ENCODE measurements at places on chromosomes 1 and 21.

DNA sequence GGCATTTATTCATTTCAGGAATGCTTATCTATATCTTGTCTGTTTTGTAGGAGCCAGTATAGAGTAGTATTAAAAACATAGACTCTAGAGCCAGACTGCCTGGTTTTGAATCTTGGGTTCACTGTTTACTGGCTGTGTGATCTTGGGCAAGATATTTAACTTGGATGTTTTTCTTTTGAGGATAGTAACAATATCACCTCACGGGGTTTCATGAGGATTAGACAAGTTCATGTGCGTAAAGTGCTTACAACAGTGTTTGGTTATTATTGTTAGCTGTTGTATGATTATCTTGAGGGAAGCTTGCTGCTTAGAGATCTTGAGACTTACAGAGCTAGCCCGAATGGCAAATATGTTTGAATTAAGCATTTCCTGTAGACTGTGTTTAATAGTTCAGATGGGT, 40.2 kb downstream of the WNT4 start:
- no peak for DNase-seq

DNA sequence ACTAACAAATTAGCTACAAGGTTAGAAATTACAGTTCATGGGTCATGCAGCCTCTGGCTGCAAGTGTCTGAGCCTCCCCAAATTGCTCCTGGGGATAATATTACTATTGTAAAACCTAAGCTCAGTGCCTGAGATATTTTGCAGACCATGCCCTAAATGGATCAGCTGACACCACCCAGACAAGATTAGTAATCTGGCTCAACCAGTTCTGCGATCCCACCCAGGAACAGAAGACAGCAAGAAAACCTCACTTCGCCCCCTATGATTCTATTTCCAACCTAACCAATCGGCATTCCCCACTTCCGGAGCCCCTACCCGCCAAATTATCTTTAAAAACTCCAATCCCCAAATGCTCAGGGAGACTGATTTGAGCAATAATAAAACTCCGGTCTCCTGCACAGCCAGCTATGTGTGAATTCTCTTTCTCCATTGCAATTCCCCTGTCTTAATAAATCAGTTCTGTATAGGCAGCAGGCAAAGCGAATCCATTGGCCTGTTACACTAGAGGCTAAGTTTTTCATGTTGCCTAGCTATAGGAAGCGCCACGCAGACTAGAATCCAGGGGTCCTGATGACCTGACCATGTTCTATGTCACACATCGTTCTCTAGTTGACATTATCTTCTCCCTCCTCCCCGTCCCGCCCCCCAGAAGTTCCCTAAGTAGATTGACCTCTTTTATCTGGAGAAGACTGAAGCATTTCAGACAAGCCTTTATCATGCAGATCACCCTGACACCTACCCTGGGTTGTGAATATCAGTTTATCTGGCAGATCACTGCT, 22.4 kb upstream of the ZFYVE9 start:
- no peak for DNase-seq

- DNase-seq: no peak
Measured at GRCh38 chr1:18072066-18072465, 35.5 kb upstream of the IGSF21 start.

DNA sequence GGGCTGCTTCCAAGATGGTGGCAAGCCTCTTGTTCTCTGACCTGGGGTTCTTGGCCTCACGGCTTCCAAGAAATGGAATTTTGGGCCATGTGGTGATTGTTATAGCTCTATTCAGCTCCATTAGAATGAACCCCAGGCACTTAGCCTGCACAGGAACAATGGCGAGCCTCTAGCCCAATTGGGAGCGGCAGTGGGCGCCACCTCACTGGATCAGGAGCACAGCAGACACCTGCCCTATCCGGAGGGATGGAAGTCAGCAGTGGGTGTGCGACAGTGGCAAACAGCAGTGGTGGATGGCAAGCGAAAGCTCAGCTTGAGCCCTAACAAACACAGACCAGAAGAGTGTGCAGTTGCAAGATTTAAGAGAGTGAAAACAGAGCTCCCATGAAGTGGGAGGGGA, 230.9 kb downstream of the GPR52 start:
- DNase-seq: no peak

- DNase-seq: no peak
Measured at GRCh38 chr1:155064111-155064831, 731 bp downstream of the EFNA4 start.

GRCh38 chr1:66562561-66562960, 28.6 kb downstream of the SGIP1 start:
- no peak for DNase-seq

GRCh38 chr1:207882692-207883091, 28.2 kb downstream of the CD34 start:
- no peak for DNase-seq

DNA sequence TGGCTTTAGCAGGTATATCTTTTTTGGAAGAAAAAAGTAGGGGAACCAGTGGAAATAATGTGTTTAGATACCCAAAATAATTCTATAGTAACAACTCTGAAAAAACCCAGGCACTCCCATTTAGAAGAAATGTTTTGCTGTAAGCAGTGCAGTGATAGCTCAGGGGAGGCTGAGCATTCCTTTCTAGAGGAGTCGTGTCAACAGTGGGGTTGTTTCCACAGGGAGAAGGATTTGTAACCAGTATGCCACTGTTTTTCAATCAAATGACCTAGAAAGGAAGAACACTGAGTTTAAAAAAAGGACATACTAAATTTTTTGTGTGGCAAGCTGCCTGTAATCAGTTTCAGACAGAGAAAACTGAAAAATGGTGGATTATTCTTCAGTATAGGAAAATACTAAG, 2.4 kb downstream of the PGD start:
- no peak for DNase-seq

- no peak for DNase-seq
Measured at GRCh38 chr1:17437580-17438317, 1.7 kb downstream of the RCC2 start.

DNA sequence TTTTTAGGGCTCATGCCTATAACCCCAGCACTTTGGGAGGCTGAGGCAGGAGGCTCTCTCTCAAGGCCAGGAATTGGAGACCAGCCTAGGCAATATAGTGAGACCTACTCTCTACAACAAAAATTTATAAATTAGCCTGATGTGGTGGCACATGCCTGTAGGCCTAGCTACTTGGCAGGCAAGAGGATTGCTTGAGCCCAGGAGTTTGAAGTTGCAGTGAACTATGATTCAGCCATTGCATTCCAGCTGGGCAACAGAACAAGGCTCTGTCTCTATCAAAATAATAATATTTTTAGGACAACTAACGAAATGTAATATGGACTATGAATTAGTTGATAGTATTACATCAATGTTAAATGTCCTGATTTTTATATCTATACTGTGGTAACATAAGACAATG, 68.8 kb upstream of the ARID1A start:
- DNase-seq: no peak

GRCh38 chr21:38898422-38899096, 92.8 kb downstream of the ETS2 start:
- DNase-seq: no peak

- DNase-seq: no peak
Measured at GRCh38 chr1:109104364-109105151, 9.4 kb upstream of the ELAPOR1 start.

- no peak for DNase-seq
Measured at GRCh38 chr1:234827656-234828055, 217.7 kb upstream of the IRF2BP2 start.

DNA sequence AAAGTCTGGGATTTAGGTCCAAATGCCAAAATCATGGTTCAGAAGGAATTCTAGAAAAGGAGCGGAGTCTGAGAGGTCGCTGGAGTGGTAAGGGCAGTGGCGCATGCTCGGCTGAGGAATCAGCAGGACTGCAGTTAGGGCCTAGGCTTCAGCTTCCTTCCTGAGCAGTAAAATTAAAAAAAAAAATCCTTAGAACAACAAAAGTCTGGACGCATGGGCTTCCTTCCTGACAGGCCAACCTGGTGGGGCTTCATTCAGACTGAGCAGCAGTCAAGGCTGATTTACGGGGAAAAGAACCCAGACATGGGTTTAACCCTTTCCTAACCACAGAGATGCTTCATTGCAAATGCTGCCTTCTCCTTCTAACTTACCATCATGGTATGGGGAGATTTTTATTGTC, 17.1 kb downstream of the RNF220 start:
- no peak for DNase-seq

DNA sequence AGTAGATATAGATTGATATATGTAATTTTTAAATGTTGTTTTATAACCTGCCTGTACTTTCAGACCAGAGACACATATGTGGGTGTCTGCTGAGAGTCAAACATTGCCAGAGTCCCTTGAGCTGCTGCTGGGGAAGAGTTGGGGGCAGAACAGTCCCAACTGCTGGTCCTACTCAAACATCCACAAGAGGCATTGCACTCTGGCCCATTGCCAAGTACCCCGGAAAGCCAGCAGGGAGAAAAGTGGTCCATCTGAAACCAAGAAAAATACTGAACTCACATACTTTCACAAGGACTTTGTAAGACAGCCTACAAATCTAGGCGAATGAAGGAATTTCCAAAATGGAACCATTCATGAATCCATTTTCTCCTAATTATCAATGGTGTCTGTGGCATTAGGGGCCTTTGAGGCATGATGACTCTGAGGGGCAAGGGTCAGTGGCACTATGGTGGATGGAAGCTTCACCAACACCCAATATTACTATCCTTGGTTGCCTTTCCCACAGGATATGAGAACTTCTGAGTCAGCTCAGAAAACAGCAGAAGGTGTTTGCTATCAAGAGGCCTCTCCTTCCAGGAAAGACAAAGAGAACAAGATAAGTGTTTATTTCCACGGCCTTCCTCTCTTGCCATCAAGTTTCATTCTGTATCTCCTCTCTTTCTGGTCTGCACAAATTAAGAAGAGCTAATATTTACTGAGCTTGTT, 7.3 kb upstream of the TBX15 start:
- DNase-seq: no peak

GRCh38 chr1:229561141-229561540, 2.6 kb upstream of the ABCB10 start:
- DNase-seq: no peak

DNA sequence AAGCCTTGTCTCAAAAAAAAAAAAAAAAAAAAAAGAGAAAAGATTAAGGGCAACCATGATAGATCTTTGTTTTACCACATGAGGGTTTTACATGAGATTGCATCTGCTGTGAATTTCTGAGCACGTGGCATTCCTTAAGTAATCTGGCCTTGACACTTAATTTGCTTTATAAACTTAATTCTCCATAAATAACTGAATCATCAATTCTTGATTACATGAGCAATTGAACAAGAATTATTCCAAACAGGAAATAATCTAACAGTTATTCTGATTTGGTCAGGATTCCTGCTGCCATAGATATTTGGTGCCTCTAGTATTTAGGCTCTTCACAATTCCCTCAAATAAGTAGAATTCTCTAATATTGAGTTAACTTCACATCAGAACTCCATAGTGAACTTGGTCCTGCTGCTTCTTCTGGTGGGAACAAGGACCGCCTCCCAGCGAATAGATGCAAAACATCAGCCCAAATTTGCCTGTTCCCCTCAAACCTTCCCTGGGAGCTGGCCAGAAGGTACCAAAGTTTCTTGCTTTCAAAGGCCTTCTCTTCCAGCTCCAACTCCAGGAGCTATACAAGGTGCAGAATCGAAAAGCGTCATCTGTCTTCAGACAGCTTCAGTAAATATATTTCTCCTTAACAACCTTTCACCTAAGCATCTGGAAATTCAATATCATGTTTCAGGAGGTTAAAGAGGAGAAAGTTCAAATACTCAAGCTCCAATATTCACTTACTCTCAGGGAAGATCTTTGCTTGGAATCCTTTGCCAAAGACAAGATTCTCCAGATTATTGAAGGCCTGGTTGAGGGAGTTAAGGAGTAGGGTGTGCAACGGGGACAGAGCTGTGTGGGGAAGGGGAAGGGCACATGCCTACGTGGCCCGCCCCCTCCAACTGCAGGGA, 1.0 kb downstream of the KRTCAP2 start:
- no peak for DNase-seq

- no peak for DNase-seq
Measured at GRCh38 chr1:241310451-241310850, 46.6 kb downstream of the RGS7 start.

GRCh38 chr1:214075999-214076707, 88.4 kb downstream of the PROX1 start:
- no peak for DNase-seq

- DNase-seq: no peak
Measured at GRCh38 chr1:174643206-174643605, 195.4 kb downstream of the GPR52 start.

GRCh38 chr1:47687631-47688460, 250.0 kb downstream of the FOXD2 start:
- DNase-seq: no peak

- no peak for DNase-seq
Measured at GRCh38 chr21:27292783-27293182, 325.9 kb upstream of the ADAMTS5 start.

DNA sequence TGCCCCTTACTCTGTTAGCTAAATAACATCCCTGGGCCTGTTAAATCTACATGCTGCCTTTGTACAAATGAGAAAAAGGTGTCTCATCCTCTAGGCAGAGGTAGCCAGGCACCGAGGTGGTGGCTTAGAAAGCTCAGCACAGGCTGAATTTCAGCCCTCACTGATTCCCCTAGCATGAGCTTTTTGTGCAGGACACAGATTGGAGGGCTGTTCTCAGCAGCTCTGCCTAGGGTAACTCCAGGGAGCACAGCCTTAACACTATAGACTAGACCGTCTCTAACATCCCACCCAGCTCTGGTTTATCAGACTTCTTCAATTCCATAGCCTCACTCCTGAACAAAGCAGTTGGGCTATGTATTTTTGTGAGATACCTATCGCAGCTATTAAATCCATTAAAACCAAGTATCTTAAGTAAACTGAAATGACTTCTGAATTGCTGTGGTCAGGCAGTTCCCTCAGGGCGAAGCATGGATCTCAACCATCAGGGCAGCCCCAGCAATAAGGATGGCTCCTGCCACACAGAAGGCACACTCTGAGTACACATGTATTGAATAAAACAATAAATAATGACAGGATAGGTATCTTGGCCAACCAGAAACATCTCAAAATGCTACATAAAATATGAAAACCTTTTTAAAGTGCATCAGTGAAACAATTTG, 14.8 kb downstream of the S100A6 start:
- no peak for DNase-seq

GRCh38 chr1:46645815-46646214, 22.3 kb downstream of the ATPAF1 start:
- DNase-seq: no peak

DNA sequence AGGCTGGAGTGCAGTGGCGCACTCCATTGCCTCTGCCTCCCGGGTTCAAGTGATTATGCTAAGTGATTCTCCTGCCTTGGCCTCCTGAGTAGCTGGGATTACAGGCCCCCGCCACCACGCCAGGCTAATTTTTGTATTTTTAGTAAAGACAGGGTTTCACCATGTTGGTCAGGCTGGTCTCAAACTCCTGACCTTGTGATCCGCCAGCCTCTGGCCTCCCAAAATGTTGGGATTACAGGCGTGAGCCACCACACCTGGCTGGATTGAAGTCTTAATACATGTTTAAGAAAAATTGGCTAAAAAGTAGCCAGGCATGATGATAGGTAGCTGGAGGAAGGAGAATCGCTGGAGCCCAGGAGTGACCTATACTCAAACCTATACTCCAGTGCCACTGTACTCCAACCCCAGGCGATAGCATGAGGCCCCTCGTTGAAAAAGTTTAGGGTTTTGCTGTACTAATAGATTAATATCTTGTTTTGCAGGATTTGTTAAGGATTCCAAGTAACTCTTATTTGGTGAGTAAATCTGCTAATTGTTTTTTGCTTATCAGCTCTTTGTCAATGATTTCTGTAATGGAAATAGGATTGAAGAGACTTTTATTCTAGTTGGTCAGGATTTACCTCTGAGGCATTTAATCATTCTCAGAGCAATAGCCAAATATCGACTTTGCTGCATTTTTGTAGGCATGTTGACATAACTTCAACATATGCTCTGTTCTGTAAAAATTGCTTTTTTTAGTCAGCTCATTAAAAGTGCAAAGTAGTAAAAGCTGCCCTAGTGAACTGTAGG, 2.0 kb downstream of the RCC1 start:
- no peak for DNase-seq
